ENCODE measurements at places on chromosomes 7 and 10. TPM values are rescaled to one million over a fixed set of nuclear protein-coding genes. Genes with fewer than 3 reads are reported as not detected.

The MOGAT3 gene
- not detected for total RNA-seq

The CH25H gene
- 11.0 TPM for total RNA-seq

The UFSP1 gene
- not detected for total RNA-seq

The TUBB8 gene
- total RNA-seq, result not detected

The TAS2R41 gene
- total RNA-seq, result not detected

The PRKG1 gene
- 21.6 TPM for total RNA-seq

The FAM237B gene
- total RNA-seq, result not detected

The RBP3 gene
- not detected for total RNA-seq

The PTPRZ1 gene
- 0.57 TPM for total RNA-seq

The TMEM270 gene
- total RNA-seq, result not detected

The CLCN1 gene
- total RNA-seq, result not detected

The TRIM73 gene
- total RNA-seq, result 3.3 TPM

The NME8 gene
- 6.3 TPM for total RNA-seq

The GCK gene
- 0.49 TPM for total RNA-seq

The TBX20 gene
- total RNA-seq, result not detected

The DMBT1 gene
- total RNA-seq, result 16.8 TPM

The HPS6 gene
- 39.2 TPM for total RNA-seq

Data from upper lobe of left lung (tissue), 6 donors.